ENCODE measurements at places on chromosomes 3 and 15.

GRCh38 chr15:85408270-85408746 is 27.9 kb downstream of the AKAP13 start:
- DNase-seq, result no peak

GRCh38 chr3:45226206-45226915 is at the start of gene TMEM158:
TSS of gene TMEM158 (minus strand) at chr3:45226287. CDS start at chr3:45226027, 260 bp downstream.
- DNase-seq, result no peak

- DNase-seq, result no peak
Measured at GRCh38 chr15:65512189-65512588, 5.3 kb downstream of the DPP8 start.

DNA sequence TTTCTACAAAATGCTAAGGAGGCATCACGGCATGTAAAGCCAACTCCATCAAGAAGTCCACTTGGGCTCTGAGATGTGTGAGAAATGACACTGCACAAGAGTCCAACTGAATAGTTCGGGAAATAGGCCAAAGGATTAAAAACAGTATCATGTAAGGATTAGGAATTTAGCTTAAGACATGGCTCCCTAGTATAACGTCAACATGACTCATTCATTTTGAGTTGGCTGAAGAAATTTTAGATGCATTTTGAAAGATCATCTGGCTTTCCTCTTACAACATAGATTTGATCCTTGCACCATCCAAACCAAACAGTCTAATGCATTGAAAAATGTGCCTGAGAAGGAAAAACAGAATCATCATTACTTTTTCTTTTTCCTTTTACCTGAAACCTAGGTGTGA is 109.3 kb upstream of the MME start:
- DNase-seq, result no peak

- DNase-seq, result no peak
Measured at GRCh38 chr15:51267703-51268083, 70.7 kb downstream of the CYP19A1 start.

Data from cortex of kidney (tissue), 1 donor.